ENCODE measurements at places on chromosomes 6 and 20.

- DNase-seq = no peak
These were observed 76.1 kb downstream of the GINS1 start for GRCh38 chr20:25483431-25484132.

DNA sequence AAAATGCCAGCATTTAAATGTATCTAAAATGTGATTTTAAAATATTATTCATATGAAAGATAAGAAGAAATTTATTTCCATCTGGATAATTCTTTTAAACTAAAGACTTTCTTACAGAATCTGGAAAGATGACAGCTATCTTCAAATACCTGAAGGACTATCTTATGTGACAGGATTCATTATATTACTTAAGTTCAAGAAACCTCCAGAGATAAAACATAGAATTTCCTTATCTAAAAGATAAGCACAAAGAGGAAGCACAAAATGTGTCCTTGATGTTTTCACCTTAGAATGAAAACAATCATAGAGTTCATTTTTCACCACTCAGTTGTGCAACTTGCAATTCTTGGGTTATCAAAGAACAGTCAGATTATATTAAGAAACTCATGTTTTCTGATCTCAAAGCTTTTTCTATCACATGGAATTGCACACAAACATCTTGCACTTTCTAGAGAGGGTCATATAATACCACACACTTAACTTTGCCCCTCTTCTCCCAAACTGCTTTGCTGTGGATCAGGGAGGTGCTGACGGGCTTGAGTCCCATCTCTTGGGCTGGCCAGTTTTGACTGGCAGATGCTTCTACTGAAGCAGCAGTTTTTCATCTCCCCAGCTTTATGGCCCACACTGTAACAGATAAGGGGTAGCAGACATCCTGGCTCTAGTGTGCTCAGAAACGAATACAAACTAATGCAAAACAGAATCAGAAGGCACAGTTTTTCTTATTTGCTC lies 467.4 kb downstream of the CDC5L start:
- no peak for DNase-seq

- no peak for DNase-seq
These were observed 19.2 kb upstream of the PPP1R14C start for GRCh38 chr6:150123645-150124044.

GRCh38 chr6:111565326-111566221 lies 40.1 kb downstream of the TRAF3IP2 start:
- DNase-seq = no peak

DNA sequence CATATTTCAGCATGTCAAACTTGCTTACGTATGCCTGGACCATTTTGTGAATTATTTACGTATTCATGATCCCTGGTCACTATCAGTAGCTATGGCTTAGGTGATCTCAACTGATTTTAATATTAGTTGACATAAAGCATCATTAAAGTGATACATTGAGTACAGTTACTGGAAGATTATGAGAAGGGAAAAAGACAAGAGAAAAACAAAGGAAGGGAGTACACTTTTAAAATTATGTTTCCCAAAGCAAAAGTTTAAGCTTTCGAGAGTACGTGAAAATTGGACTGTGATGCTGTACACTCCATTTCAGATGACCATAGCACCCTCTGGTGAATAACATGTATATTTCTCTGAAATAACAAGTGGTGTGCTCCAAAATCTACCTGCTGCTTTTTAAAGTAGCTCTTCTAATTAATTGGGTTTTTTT lies 215.0 kb upstream of the HSF2 start:
- no peak for DNase-seq

DNA sequence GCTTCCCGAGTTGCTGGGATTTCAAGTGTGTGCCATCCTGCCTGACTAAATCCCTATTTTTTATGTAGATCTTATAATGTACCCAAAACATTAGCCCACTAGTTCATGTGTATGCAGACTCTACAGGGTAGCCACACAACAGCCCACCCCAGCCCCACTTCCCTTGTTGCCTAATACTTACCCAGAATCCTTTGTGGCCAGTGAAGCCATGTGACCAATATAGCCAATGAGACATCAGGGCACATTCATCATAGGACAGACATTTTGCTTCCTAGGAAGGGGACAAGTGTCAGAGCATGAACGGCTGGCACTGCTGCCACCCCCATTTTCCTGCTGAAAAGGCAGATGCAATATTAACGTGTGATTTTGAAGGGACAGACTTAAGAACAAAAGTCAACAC lies 36.0 kb upstream of the TCP11 start:
- no peak for DNase-seq

DNA sequence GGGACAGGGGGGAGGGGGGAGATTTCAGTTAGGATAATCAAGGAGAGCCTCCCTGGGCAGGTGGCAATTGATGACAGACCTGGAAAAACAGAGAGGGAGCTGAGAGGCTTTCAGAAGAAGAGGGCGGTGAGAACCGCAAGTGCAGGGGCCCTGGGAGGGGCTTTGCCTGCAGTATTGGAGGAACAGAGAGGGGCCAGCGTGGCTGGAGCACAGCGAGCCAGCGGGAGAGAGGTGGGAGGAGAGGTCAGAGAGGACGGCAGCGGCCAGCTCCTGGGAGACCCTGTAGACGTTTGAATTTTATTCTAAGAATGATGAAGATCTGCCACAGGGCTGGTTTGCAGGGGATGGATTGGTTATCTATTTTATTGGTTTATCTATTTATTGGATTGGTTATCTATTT lies 34.5 kb upstream of the NOL4L start:
- DNase-seq = no peak

DNA sequence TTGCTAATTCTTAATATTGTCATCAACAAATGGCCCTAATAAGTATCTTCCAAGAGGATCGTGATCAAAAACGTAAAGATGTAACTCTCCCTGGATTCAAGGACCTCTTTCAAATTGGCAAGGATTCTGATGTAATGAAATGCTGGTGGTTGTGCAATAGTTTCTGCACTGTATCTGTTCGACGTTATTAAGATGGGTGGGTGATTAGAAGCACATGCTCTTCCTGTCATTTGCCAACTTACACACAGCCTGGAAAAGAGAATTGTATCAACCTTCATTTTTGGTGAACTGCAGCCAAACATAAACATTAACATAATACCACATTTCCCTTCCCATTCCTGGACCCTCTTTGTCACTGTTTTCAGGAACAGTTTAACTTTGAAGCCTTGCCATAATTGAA lies 9.8 kb downstream of the FOXQ1 start:
- no peak for DNase-seq

- DNase-seq = no peak
These were observed 21.0 kb downstream of the JPH2 start for GRCh38 chr20:44166008-44166407.

- peak; percentile 44 for DNase-seq
These were observed 381 bp upstream of the BICRAL start for GRCh38 chr6:42781546-42781795.

- DNase-seq = no peak
These were observed 338.2 kb upstream of the PREP start for GRCh38 chr6:105740946-105741645.

GRCh38 chr20:19815553-19815991 lies 57.5 kb downstream of the RIN2 start:
- no peak for DNase-seq

DNA sequence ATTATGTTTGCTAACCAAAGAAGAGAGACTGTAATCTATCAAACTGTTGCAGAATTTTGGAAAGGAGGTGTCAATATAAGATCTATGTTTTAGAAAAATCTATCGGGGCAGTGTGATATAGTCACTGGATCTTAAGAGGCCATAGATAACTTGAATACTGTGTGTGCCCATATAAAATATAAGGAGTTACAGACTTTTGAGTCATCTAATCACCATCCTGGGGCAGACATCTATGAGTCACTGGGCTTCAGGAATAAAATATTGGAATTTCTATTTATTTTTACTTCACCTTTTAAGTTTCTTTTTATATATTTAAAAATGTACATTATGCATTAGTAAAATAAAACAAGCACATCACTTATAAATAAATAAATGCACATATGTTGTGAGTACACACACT lies 509.3 kb upstream of the MAN1A1 start:
- DNase-seq = no peak

DNA sequence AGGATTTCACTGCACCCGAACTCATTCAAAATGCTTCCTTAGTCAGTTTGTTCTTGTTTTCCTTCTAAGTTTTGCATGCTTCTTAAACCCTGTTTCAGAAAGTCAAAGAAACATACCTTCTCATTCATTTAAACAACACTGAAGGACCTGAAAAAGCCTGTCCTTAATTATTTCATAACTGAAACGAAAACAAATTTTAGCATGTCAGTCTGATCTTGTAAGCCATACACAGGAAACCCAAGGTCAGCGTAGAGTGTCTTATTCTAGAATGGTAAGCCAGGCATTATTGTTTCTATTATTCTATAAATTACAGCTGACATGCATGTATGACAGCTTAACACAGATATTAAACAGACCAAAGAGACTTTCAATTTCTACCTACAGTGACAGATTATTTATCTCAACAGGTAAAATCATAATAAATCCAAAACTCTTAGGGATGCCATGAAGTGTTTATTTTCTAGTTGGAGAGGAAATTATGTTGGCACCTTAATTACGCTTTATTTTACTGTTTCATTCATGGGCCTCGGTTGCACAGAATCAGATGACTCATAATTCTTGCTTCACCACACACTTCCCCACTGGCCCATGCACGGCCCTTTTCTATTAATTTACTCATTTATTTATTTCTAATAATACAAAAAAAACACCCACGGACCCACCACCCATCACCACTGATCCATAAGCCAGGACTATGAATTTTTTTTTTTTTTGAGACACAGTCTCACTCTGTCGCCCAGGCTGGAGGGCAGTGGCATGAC lies 39.3 kb upstream of the DUSP22 start:
- no peak for DNase-seq

DNA sequence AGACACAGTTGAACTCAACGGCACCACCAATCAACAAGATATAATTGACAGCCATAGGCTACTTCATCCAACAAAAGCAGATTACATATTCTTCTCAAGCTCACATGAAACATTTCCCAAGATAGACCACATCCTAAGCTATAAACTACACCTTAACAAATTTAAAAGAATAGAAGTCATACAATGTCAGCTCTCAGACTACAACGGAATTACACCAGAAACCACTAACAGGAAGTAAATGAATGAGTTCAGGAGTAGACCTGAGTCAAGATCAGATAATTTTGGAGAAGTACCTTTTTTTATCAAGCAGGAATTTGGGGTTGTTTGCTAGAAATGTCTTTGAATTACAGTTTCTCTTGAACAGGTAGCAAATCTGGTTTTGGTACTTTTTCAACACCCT lies 237.8 kb downstream of the TBX18 start:
- no peak for DNase-seq

DNA sequence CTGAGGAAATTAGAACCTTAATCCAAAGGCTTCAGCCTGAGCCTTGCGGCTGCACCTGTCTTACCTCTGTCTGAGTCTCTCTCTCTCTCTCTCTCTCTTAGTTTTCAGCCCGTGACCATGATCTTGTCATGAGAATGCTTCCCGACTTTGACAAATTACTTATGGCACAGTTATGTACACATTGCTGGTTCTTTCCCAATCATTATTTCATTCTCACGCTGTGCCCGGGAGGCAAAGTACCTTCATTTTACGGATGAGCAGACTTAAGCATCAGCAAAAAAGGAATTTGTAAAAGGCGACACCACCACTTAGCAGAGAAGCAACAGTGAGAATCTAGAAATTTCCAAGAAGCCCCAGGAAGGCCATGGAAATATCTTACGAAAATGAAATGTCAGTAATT lies 54.6 kb downstream of the GMPR start:
- no peak for DNase-seq

DNA sequence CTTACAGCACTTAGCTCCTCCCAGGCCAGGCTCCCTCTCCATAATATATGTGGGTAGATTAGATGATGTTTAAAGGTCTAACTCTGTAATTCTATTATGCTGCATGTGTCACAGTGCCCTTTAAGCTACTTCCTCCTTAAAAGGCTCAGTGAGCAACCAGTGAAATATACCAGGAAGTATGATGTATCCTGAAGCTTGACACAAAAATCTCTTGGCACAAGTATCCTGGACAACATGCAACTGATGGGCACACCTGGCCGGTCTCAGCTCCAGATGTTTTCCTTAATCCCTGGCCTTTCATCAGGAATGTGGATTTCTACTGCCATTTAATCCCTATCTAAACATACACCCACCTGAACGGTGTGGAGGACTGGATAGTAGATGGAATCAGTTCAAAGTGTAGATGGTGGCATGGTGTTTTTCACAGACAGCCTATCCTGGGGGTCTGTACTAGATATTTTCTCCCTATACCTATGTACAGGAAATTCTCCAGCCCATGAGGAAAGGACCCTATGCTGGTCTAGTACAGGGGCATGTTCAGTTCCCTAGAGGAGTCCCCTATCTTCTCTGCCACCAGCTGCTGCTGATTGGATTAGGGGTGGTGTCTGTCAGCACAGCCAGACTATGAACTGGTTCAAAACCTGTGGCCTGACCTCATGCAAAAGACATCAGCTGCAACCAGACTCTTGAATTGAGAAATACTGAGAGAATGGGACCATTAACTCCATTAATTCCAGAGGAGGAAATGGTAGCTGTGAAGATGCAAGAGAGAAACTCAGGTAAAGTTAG lies 59.4 kb upstream of the CITED2 start:
- no peak for DNase-seq

- no peak for DNase-seq
These were observed 8.1 kb downstream of the CFAP61 start for GRCh38 chr20:20060234-20060998.

- no peak for DNase-seq
These were observed 103.7 kb upstream of the TMEM170B start for GRCh38 chr6:11433860-11434259.

DNA sequence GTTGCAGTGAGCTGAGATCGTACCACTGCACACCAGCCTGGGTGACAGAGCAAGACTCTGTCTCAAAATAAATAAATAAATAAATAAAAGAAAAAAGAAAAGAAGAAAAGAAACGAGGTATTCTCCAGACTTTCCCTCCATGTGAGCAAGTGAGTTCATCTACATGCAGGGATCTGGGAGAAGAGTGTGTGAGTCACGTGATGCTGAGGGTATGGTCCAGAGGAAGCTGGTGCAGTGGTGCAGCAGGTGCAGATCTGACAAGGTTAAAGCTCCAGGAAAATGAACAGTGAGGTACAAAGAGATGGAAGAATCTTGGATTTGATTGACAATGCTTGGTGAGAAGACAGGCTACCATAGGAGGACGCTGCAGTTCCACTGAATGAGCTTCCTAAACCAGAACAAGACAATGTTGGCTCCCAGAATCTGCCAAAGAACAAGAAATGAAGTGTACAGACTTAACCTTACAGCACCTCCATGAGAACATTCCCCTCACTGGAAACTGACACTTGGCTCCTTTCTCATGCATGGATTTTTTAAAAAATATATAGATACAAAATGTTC lies 79.5 kb upstream of the BTBD3 start:
- no peak for DNase-seq

- DNase-seq = no peak
These were observed 125.3 kb downstream of the BTBD9 start for GRCh38 chr6:38514399-38514798.

- DNase-seq = no peak
These were observed 27.6 kb downstream of the TREML4 start for GRCh38 chr6:41255638-41256246.

DNA sequence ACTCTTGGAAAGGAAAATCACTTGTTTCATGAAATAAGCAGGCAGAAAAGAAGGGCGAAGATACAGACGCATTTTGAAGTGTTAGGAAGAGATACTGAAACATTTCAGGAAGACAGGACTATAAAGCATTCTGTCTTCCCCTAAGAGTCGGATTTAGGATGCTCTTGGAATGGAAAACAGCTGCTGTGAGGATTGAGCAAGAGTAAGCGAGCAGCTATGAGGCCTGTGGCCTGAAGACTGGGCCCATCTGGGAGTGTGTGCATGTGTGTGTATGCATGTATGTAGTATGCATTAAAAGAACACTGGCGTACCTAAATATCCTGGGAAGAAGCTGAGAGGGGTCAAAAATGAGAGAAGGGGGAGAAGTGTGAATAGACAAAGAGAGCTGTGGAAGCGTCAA lies 83.6 kb downstream of the SIM1 start:
- no peak for DNase-seq
